ENCODE measurements at places on chromosomes 6 and 20.

DNA sequence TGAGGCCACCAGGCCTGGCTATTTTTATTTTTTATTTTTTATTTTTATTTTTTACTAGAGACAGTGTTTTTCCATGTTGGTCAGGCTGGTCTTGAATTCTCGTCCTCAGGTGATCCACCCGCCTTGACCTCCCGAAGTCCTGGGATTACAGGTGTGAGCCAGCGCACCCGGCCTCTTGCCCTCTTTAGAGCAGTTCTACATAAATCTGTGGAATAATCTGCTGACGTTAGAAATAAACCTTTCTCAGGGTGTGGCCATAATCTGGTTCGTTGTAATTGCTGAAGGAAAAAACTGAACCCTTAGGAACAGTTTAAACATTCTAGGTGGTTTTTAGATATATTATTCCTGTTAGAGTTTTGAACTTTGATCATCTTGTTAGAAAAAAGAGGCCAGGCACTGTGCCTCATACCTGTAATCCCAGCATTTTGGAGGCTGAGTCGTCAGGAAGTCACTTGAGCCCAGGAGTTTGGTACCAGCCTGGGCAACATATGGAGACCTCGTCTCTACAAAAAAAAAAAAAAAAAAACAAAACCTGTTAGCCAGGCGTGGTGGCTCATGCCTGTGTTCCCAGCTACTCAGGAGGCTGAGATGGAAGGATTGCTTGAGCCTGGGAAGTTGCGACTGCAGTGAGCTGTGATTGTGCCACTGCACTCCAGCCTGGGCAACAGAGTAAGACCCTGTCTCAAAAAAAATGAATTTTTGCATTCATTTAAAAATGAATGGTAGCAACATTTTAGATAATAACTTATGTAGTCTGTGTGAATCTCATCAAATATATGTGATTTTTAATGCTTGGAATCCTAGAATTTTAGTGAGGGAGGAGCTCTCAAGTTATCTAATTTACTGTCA is 24.2 kb downstream of the ASXL1 start:
- DNase-seq, result no peak

- DNase-seq, result no peak
Measured at GRCh38 chr6:151325075-151326050, 66.0 kb downstream of the ZBTB2 start.

DNA sequence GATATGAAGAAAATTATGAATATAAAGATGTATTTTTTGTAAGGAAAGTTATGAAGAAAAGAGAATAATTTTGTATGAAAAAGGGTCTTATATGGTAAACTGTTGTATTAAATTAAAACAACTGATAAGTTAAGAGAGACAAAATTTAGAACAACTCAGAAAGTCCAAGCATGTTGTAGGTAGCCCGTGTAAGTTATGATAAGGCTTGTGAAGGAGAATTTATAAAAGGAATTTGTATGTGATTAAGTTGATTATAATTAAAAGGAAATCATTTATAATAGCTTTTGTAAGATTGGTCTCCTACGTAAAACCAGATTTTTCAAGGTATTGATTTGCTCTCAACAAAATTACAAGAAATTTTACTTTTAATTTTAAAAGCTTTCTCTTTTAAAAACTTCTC is 1579.3 kb downstream of the HACE1 start:
- DNase-seq, result no peak

DNA sequence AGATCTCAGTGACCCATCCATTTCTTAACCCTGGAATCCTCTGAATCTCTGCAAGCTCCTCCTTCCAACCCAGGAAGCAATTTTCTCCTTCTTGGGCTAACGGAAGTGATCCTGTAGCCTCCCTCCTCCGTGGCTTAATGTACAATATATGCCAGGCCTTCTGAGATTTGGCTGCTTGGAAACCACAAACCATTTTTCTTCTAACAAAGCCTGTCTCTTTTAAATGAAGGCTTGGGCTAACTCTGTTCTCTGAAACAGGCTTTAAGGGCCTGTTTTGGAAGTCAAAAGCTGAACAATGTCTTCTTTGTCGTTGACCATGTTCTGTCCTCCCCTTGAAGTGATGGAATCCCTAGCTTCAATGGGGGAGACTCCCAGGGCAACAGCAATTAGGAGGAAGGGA is 14.9 kb downstream of the FYN start:
- DNase-seq, result no peak

GRCh38 chr6:163886428-163886827 is 471.9 kb downstream of the QKI start:
- DNase-seq, result no peak

- DNase-seq, result peak; percentile 39
Measured at GRCh38 chr6:121055572-121056163, 278.6 kb downstream of the TBC1D32 start.

DNA sequence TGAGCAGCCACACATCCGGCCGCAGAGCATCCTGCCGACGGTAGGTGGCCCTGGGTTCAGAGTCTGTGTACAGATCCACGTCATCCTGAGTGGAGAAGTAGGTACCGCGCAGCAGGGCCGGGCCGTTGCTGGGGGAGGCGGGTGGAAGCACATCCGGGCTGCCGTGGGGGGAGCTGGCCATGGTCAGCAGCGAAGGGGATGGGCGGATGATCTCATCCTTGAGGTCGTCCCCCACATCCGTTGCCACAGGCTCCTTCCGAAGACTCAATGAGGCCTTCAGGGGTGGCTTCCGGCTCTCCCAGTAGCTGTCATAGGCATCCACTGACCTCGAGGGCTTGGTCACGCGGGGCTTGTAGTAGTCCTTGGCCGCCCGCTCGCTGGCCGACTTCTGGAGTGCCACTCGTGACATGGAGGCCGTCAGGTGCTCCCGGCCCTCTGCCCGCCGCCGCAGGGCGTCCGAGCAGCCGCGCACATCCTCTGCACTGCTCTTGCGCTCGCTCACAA is 9.2 kb downstream of the SPATA2 start:
- no peak for DNase-seq

GRCh38 chr6:116267836-116268588 is 11.7 kb downstream of the TSPYL1 start:
- no peak for DNase-seq

GRCh38 chr6:85121158-85121557 is 328.7 kb upstream of the NT5E start:
- DNase-seq, result no peak

DNA sequence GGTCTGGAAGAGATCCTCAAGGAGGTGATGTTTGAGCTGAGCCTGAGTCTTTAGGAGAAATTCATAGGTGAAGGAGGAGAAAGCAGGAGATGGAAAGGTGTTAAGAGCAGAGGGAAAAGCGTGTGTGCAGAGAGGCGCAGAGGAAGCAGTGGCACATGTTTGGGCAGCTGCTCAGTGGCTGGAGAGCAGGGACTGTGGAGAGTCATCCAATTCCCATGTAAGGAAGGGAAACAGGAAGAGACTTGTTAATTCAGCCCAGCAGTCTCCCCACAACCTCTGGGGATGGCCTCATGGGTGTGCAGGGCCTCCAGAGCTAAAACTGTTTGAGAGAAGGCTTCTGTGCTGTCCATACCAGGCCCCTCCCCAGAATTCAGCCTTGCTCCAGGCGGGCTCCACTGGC is 16.2 kb downstream of the AAR2 start:
- no peak for DNase-seq

DNA sequence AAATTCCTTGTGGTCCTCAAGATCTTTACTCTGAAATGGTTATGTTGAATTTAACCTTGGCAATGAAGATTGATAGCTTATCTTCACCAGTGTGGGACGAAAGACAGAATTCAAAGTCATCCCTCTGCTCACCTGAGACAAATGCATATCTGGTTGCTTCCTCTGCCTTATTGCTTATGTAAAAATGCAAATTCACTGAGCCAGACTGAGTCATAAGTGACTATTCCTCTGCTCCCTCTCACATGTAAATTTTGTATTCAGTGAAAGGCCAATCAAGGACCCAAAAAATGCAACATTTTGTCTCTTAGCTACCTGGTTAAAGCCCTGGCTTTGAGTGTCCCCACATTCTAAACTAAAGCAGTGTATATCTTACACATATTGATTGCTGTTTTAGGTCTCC is 593.1 kb upstream of the GJE1 start:
- DNase-seq, result no peak

DNA sequence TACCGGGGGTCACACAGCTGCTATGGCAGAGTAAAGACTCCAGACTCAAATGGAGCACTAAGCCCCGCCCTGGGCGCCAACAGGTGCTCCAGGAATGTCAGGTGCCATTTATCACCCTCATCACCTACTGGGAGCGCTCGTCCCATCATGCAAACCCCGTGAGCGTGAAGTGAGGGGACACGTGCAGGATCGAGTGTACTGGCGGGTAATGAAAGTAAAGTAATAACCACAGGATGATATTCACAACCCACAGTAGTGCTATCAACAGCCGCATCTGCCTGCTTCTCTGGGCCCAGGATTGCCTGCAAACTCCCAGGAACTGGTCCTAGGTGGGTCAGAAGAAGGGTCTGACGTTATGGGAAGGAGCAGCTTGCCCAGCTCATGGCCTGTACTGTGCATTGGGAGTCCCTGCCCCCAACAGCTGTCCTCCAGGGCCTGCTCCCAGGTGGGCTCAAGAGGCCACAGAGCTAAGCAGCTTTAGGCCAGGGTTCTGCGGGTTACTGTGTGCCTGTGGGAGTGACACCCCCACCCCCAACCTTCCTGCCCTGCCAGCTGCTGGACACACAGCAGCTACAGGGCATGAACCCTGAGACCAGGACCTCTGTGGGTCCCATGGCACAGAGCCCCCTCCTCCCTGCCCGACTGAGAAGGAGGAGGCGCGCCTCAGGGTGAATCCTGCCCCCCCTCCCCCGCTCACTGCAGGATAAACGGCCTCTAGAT is 120.5 kb upstream of the SULF2 start:
- DNase-seq, result no peak

- DNase-seq, result peak; percentile 63
Measured at GRCh38 chr6:45707176-45707575, 308.5 kb downstream of the CLIC5 start.

DNA sequence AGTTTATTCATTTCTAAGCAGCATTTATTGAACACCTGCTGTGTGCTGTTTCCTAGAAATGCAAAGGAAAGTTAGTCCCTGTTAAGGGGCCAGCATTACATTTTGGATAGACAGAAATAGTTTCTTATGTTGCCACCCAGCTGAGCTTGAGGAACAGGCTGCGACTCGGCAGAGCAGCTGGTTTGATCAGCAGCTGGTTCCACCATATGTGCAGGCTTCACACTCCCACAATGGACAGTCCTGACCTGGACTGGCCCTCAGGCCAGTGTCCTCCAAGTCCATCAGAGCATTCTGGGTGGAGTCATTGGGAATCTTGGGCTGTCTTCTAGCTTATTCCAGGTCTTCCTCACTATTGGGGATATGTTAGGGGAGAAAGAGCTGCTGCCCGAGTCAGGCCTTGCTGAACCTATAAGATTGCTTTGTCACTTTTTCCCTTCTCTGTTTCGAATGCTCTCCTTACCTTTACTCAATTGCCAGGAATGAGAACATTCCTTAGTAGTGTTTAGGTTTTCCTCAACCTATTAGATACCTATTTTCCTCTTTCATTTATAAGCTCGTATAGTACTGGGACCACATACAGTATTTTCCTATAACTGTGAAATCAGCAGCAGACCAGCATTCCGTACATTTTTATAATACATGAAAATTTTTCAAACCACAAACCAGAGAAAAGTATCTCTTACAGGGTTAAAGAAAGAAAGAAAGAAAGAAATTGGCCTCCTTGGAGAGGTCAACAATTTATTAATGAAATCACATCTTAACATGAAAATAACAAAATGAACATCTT is 203.0 kb downstream of the FARS2 start:
- DNase-seq, result no peak

- DNase-seq, result peak; percentile 78
Measured at GRCh38 chr6:157221049-157221816, 102.1 kb downstream of the TMEM242 start.

DNA sequence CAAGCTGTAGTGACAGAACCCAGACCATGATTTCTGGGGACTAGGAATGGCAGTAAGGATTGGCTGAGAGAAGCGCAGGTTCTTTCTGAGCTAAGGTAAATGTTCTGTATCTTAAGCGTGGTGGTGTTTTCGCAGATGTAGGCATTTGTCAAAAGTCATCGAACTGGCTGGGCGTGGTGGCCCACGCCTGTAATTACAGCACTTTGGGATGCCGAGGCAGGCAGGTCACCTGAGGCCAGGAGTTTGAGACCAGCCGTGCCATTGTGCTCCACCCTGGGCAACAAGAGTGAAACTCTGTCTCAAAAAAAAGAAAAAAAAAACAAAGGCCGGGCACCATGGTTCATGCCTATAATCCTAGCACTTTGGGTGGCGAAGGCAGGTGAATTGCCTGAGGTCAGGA is 40.7 kb upstream of the EYA2 start:
- DNase-seq, result no peak

GRCh38 chr20:8133851-8134451 is 1.9 kb downstream of the PLCB1 start:
- DNase-seq, result no peak

DNA sequence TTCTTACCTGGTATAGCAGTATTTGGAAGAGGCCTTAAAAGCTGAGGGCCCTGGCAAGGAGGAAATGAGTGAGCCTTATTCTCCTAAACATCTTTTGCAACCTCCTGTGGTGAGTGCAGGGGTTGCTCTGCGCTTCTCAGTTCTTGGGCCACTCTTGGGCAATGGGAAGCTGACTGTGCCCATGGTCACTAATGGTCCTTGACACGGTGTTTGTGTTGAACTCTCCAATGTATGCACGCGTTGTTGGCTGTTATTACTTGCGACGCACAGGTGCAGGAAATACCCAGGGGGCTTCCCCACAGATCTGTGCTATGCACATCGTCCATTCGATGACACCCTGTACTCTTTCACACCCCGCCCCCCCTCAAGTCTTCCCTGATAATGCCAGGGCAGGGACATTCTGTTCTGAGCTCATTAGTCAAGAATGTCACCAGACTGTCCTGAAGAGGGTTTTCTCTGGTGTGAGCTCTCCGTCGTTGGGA is 79.7 kb downstream of the EDN1 start:
- no peak for DNase-seq

GRCh38 chr20:41392295-41392694 is 25.7 kb upstream of the EMILIN3 start:
- no peak for DNase-seq

- no peak for DNase-seq
Measured at GRCh38 chr6:52518279-52518945, 58.4 kb downstream of the TRAM2 start.
